ENCODE measurements at places on chromosomes 11 and 22.

DNA sequence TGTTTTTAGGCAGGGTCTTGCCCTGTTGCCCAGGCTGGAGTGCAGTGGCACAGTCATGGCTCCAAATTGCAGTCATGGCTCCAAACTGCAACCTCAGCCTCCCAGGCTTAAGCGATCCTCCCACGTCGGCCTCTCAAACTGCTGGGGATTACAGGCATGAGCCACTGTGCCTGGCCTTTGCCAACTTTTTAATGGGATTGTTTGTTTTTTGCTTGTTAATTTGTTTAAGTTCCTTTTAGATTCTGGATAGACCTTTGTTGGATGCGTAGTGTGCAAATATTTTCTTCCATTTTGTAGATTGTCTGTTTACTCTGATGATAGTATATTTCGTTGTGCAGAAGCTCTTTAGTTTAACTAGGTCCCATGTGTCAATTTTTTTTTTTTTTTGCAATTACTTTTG is 10.0 kb upstream of the SCGB1D1 start:
- no peak for DNase-seq

DNA sequence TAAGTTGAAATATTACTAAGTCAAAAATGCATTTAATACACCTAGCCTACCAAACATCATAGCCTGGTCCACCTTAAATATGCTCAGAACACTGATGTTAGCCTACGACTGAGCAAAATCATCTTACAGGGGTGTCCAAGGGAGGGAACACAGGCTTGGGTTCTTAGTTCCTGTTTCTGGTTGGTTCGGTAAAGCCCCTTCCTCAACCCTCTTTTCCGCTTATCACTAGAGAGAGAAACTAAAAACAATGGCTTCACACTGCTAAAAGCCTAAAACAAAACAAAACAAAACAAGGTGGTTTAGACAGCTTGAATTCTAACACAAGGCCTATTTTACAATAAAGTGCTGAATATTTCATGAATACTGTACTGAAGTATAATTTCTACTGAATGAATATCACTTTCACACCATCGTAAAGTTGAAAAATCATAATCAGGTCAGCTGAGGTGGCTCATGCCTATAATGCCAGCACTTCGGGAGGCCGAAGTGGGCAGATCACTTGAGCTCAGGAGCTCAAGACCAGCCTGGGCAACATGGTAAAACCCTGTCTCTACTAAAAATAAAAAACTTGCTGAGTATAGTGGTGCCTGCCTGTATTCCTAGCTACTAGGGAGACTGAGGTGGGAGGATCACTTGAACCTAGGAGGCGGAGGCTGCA is 118.0 kb downstream of the SIK3 start:
- DNase-seq, result no peak

GRCh38 chr11:104968856-104969776 is 742 bp upstream of the CASP4 start:
- DNase-seq, result no peak

DNA sequence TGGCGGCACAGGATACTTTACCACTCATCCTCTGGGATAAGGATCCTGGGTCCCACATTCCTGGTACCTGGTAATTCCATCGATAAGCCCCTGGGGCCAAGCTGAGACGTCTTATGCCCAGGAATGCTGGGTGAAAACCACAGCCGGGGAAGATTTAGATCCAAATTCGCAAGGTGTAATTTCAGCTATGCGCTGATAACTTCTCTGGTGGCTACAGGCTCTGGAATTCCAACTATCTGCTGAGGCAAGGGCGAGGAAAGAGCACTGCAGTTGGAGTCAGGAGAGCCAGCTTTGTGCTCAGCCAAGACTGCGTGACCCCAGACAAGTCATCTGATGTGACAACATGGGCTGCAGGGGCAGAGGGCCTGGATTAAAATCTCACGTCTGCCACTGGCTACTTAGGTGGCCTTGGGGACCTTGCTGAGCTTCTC is 9.9 kb upstream of the MYEOV start:
- DNase-seq, result no peak

GRCh38 chr11:1084561-1085439 is 10.1 kb downstream of the MUC2 start:
- no peak for DNase-seq

GRCh38 chr11:83087035-83087434 is 15.3 kb upstream of the RAB30 start:
- DNase-seq, result no peak

DNA sequence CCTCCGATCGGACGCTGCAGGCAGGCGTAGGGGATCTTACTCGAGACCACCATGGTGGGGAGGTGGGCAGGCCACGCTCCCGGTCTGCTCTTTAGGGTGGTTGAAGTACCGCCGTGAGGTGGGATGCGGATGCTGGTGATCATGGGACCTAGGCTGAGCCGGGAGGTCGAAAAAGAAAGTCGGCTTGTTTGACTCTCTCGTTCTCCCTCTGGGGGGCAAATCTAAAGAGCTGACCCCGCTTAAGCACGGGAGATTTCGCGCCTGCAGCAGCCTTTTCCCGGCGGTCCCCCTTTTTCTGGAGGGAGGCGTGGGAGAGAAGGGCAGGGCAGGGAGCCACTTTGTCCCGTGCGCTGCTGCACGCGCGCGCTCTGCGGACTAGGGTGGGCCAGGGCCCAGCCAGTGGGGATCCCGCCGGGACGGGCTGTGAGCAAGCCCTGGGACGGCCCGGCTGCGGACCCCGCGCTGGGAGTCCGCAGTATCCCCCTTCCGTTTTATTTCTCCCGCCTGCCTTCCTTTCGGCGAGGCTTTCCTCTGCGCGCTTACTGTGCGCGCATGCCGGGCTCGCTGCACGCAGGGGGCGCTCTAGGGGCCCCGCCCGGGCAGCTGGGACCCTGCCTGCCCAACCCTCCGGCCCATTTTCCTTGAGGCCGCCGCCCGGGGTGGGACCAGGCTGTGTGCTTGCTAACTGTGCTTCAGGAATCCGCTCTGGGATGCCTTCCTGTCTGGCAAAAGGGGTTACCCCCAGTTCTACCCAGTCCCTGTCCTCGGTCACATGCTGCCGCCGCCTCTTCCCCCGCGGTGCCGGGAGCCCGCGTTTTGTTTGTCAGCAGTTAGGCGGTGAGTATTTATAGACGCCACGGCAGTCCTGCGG is 81.0 kb downstream of the PRR5L start:
- no peak for DNase-seq
